ENCODE measurements at places on chromosomes 1 and 21. TPM values are rescaled to one million over a fixed set of nuclear protein-coding genes. Genes with fewer than 3 reads are reported as not detected.

- DNase-seq = no peak
Measured at GRCh38 chr1:64059556-64059955, 143.9 kb upstream of the UBE2U start.

The ARHGAP29 gene
- 4.4 TPM for total RNA-seq

GRCh38 chr1:183808296-183809027, 3.5 kb downstream of the RGL1 start:
- DNase-seq = no peak

The REG4 gene
- not detected for total RNA-seq

GRCh38 chr1:200263203-200263602, 146.6 kb downstream of the ZNF281 start:
- no peak for DNase-seq

DNA sequence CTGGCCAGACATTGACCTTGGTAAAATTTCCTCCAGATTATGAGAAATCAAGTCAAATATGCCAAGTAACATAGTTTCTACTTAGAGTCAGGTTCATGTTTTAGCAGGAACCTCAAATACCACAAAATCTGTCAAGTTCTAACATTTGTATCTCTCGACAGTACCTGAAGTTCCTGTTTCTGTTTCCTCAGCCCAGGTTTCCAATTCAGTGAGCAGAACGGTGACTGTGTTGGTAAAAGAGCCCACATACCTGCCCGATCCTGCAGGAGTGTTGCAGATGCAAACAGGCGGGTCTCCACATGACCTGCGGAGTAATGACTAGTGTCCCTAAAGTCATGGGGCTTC, 57.9 kb upstream of the LGALS8 start:
- no peak for DNase-seq

DNA sequence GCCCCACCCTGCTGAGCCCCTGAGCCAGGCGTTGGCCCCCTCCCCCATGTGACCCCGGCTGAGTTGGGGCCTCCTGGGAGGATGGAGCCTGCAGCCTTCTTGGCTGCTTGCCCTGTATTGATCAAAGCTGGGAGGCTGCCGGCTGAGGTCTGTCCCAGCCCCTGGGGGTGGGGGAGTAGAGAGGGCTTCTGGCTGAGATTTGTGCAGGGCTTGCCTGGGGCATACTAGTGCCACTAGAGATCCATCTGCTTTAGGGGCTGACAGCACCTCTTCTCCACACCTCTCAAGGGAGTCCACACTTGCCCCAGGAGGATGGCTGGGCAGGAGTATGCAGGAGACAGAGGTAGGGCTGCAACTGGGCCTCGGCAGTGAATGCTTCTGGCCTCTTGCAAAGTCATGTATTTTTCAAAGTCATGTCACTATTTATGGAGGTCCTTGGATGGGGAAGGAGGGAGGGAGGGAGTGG, 53.6 kb upstream of the SSBP3 start:
- DNase-seq = no peak

- no peak for DNase-seq
Measured at GRCh38 chr1:243598433-243598832, 251.6 kb downstream of the AKT3 start.

The CITED4 gene
- total RNA-seq = 22.3 TPM

Measured in WTC11 (cell line).